Melanocyte of skin (primary cell): ENCODE measurements at places on chromosomes 1 and 21. TPM values are rescaled to one million over a fixed set of nuclear protein-coding genes. Genes with fewer than 3 reads are reported as not detected.

KCNE2 gene
- total RNA-seq, result not detected in 2 replicates

PDZK1 gene
- 0.34 and 0.36 TPM in 2 replicates for total RNA-seq

RAB13 gene
- 42.7 and 62.9 TPM in 2 replicates for total RNA-seq

NSL1 gene
- total RNA-seq, result 31.3 and 39.3 TPM in 2 replicates

HFM1 gene
- total RNA-seq, result 1.0 and 1.5 TPM in 2 replicates

GUCA2B gene
- total RNA-seq, result not detected in 2 replicates

NTNG1 gene
- total RNA-seq, result 1.3 and 2.3 TPM in 2 replicates

GCSAML gene
- total RNA-seq, result under 0.01 TPM in 1 of 2 replicates, not detected in the other

TMEM240 gene
- 1.8 and 2.1 TPM in 2 replicates for total RNA-seq
